ENCODE measurements at places on chromosomes 2 and 18.

- no peak for DNase-seq
Observed at GRCh38 chr2:152581360-152581759, 135.9 kb downstream of the PRPF40A start.

DNA sequence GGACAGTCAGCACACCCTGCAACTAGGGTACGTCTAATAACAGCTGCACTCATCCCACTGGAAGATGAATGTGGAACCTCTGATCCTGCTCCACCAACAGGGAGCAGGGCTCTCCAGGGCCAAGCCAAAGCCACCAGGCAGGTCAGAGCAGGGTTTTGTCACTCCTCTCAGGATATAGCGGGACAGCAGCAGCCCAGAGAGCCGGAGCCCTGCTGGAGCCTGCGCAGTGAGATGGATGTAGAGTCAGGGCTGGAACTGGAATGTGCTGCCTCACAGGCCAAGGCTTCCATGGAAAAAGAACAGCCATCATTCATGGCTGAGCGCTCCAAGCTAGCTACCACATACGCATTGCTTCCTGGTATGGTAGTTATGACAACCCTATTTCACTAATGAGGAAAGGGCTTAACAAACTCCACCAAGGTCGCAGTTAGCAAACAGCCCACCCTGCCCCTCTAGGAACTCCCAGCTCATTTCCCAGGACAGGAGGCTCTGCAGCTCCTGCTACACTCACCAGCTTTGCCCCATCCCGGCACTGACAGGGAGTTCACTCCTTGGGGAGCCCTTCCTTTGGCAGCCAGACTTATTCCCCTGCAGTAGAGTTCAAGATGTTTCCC, 85.2 kb downstream of the HS1BP3 start:
- DNase-seq = no peak

- DNase-seq = no peak
Observed at GRCh38 chr18:55485666-55486065, 102.3 kb downstream of the TCF4 start.

DNA sequence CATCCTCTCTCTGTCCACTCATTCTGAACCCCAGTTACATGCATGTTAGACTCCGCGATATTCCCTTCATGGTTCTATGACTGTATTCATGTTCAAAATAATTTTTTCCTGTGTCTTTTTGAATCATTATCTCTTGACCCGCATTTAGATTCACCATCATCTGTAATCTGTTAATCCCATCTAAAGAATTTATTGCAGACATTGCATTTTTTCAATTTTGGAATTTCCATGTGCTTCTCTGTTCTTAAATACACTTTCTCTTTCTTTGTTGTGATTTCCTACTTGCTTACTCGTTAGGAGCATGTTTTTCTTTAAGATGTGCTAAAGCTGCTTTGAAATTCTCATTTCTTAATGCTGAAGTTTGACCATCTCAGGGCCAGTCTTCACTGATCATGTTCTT, 122.2 kb downstream of the ATP9B start:
- DNase-seq = no peak

DNA sequence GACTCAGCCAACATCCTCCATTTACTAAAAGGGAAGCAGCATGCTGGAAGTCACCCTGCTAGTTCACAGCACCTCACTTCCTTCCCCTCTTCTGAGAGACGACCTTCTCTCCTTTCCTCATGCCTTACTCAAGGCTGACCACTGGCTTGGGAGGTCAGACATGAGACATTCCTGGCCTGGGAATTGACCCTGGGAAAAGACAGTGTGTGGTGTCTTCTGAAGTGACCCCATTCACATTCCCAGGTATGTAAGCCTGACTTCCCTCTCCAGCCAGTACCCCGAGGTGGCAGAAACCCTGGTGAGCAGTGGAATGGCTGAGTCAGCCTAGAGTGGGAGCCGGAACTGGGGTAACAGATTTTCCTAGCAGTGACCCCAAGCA, 92.4 kb downstream of the PLB1 start:
- no peak for DNase-seq

DNA sequence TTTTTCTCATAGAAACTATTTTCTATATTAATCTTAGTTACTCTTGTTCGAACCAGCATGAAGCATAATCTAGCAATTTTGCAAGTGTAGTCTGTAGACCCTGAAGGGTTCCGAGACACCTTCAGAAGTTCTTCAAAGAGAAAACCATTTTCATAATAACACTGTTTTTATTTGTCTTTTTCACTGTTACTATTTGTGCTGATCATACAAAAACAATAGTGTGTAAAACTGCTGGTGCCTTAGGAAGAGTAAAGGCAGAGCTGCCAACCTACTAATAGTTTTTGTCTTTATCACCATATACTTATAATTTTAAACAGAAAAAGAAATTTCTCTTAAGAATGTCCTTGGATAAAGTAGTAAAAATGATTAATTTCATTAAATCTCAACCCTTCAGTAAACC, 218.9 kb downstream of the ZNF385B start:
- DNase-seq = no peak

DNA sequence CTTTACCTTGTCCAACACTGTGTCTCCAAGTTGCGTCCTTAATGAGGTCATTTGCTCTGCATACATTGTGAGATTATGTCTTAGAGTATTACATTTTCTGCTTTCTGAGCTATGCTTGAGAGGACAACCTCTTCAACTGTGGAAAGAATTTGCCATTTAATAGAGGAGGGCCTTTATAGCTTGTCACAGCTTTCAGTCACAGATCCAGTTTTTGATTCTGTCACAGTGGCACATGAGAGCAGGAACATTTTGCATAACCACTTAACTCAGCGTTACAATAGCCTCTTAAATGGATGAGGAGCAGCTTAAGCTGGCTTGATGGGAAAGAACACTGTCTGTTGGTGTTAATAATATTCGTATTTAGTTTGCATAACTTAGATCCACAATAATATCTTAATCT, 63.0 kb downstream of the RHBDD1 start:
- no peak for DNase-seq

- DNase-seq = no peak
Observed at GRCh38 chr2:27303093-27304025, 4.9 kb downstream of the UCN start.

GRCh38 chr2:222142027-222142426, 156.8 kb downstream of the PAX3 start:
- DNase-seq = no peak

DNA sequence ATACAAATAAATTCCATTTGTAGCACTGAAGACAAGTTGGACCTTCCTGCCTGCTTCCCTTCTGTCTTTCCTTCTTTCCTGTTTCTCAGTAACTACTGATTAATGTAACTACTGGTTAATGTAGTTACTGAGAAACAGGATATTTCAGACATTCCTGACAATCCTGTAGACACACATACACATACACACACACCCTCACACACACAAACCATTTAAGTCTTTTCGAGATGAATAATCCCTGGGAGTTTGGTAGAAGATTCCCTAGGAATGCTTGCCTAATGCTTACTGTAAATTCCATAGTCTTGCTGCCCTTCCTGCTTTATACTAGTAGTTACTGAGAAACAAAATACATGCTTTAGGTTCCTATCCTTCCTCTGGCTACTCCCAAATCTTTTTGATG, 83.9 kb downstream of the PIK3C3 start:
- no peak for DNase-seq

DNA sequence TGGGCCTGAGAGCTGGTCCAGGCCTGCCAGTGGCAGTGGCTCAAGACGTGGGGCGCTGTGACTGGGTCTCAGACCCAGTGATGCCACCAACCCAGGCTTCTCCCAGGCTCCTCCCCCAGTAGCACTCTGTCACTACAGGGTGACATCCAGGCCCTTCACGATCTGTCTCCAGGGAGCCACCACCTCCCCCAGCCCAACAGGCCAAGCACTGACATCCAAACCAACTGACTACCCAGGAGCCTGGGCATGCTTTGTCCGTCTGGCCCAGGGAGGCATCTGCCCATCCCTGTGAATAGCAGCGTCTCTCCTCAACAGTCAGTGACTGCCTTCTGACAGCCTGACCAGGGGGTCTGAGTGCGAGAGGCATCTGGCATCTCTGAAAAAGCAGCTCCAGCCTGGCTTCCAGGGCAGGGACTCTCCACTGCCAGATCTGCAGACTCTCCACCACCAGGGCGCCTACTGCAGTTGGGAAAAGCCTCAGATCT, 13.0 kb downstream of the TEX44 start:
- no peak for DNase-seq

GRCh38 chr2:137420744-137421143, 543.5 kb upstream of the HNMT start:
- no peak for DNase-seq

DNA sequence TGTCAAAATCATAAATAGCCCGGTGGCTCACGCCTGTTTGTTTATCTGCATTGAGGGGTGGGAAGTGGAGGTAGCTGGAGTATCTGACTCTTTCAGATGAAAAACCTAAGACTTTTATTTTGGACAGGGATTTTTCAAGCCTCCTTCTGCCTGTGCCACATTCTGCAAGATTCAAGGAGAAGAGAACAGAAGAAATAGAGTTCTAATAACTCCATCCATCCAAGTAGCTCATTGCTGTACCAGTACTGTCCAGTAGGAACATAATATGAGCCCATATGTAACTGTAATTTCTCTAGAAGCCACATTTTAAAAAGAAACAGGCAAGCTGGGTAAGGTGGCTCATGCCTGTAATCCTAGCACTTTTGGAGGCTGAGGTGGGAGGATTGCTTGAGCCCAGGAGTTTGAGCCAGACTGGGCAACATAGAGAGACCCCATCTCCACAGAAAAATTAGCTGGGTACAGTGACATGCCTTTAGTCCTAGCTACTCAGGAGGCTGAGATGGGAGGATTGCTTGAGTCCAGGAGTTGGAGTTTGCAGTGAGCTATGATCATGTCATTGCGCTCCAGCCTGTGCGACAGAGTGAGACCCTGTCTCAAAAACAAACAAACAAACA, 35.4 kb upstream of the NT5DC4 start:
- no peak for DNase-seq

GRCh38 chr2:99899882-99900281, 242.5 kb downstream of the AFF3 start:
- DNase-seq = no peak

DNA sequence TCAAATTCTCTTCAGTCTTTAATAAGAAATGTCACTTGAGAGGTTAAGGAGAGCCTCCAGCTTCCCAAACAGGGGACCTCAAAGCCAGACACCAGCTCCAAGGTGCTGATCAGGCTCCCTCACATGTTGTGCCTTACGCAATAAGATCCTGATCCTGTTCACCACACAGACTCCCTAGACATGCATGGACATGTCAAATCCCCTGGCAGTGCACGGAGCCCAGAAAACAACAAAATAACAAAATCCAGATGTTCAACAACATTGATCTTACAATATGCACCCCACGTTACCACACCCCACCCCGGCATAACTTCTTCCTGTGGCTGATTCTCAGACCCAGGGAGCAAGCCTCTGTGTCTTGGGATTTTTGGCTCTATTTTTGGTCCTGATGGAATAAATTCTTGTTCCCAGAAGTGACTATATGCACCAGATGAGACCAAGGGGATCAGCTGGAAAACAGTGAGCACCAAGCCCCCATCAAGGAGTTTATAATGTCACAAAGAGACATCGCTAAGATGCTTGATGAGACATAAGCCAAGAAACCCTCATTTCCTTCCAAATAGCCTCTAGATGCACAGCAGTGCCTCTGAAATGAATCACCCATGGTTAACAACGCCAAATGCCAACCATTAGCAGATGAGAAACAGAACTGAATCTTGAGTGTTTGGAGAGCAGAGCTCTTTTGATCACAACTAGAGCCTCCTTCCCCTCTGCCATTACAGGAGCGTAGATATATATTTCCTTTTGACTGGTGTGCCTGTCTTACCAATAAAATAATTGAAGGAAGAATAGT, 198.2 kb downstream of the PRKCE start:
- DNase-seq = no peak

DNA sequence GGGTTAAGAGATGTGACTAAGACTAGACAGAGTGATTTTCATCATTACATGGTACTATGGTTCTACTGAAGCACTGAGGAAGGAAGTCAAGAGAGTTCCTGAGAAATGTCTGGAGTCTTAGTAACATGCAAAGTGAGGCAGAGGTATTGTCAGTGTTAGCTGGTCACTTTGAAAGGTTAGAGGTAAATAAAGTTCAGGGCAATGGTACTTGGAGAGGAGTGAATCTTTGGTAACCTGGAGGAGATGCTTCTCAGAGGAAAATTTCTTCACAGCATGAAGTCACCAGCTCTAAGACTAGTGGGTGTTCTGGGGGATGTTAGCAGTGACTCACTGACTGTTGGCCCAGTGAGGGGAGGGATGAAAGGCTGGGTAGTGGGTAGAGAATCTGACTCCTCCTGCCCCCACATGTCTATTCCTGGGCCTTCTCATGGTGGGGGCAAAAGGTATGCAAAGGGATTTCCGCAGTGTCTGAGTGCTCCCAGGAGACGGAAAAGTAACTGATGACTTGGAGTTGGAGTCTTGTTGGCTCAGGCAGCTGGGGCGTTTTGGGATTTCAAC, 23.3 kb upstream of the IL1RN start:
- no peak for DNase-seq

GRCh38 chr2:42324949-42325348, 36.1 kb downstream of the COX7A2L start:
- no peak for DNase-seq

GRCh38 chr2:220748875-220749479, 823.1 kb downstream of the EPHA4 start:
- no peak for DNase-seq

- DNase-seq = no peak
Observed at GRCh38 chr2:190696792-190697398, 48.0 kb downstream of the NAB1 start.

- no peak for DNase-seq
Observed at GRCh38 chr2:182585430-182585829, 130.6 kb upstream of the DNAJC10 start.

DNA sequence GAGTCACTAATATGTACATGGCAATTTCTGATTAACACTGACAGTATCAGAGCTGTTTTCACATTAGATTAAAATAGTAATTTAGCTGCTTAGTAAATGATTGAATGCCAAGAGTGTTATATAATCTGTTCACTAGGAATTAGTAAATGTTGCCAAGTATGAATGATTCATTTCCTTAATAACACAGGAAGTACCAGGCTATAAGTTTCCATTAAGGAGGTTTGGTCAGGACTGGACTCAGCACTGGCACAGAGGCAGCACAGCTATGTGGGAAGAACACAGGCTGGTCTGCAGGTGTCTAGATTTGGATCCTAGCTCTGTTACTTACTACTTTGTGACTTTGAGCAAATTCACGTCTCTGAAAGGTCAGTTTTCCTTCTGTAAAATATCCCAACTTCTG, 97.2 kb downstream of the TDRD15 start:
- DNase-seq = no peak

DNA sequence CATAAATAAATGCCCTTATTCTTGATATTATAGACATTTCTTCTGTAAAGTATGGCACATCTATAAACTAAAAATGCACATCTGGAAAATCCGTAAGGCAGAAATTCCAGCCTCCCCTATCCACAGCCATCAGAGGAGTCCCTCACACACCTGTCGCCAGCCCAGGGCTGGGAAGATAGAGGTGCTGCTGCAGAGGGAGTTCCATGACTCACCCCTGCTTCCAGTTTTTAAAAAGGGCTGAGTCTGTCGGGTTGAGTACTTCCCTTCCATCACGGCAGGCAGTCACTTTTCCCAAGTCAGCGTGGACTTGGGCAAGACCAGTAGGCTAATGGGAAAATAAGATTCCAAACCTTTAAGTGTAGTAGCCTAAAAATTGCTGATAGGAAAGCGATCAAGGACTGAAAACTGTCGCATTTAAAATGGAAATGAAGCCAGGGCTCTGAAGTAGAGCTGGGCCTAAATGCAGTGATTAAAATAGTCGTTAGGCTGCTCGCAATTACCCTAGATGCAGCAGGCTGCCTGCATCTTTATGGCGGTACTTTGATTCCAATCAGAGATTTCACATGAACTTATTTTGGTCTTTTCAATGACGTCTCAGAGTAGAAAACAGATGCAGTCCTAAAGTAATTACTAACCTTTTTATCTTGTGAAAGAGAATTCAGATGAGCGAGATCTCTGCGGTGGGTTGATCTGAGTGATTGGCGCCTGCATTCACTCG, 280.5 kb downstream of the AGAP1 start:
- no peak for DNase-seq
